ENCODE measurements at places on chromosomes 12 and 14.

DNA sequence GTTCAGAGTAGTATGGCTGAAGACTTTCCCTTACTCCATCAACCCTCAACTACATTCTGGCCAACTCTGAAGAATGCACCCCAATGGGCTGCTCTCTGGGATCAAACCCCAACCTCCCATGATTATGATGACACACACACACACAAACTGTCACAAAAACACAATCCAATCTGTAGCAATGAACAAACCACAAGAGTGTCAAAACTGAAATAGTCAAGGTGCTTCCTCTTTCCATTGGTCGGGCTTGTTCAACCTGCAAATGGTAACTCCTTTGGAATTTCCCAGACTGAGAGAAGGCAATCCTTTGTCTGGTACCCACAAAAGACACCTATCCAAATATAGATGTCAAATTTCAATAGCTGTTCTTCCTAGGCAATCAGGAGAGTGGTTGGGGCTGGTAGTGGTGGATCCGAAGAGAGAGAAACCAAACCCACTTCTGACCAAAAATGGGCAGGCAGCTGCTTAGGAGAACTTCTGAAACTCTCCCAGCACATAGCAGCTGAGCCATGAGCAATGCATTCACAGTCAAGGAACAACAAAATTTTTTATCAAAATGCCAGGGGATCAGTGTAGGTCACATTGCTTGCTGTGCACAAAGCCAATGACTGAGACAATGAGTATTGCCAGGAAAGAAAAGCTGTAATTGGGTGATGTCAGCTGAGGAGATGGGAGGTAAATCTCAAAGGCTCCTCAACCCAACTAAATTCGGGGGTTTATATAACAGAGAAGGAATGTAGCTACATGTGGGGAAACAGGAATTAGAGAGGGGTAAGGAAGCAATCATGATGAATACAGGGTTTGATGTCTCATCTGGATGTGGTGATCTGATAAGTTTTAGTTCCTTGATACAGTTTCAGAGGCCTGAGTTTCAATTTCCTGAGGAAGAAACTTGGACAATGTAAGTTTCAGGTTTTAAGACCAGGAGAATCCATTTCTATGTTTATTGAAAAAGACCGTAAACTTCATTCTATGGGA, 191.4 kb downstream of the KITLG start:
- DNase-seq: no peak

- DNase-seq: no peak
Measured at GRCh38 chr12:80443974-80444666, at the start of gene PTPRQ. Gene PTPRQ (plus strand): TSS chr12:80444235. CDS start chr12:80444346, 111 bp downstream.

- DNase-seq: no peak
Measured at GRCh38 chr14:94675036-94675435, 62.8 kb downstream of the SERPINA3 start.

DNA sequence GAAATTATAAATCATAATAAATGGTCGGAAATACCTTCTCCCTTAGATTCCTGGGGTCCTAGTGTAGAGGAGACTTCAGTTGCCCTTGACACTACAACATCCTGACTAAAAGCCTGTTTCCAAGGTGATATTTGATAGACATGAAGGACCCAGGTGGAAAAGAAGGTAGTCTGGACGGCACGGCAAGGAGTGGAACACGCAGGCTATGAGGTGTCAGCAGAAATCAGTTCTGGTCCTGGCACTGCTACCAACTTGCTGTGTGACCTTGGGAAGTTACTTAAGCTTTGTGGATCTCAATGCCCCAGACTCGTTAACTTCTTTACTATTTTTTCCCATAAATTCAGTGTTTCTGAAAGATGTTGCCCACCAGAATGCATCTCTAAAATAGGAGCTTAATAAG, 36.9 kb upstream of the BCL2L14 start:
- DNase-seq: no peak

- no peak for DNase-seq
Measured at GRCh38 chr14:100810861-100811461, 15.0 kb upstream of the MEG3 start.

- DNase-seq: no peak
Measured at GRCh38 chr14:102075155-102075554, 11.7 kb downstream of the HSP90AA1 start.

GRCh38 chr12:132030367-132031038, 80.8 kb downstream of the EP400 start:
- DNase-seq: no peak

- no peak for DNase-seq
Measured at GRCh38 chr12:7117670-7118069, 8.7 kb upstream of the C1RL start.

All from activated T-cell treated with anti-CD3 and anti-CD28 coated beads, Interleukin-2, amount 50 U/mL, for 48 hours (primary cell).